Fibroblast of villous mesenchyme (primary cell): ENCODE measurements at places on chromosomes 16 and 17.
A peak's percentile ranks its signal among the peaks of the same experiment; 100 is the strongest.

- no peak for DNase-seq
These were observed 10.7 kb upstream of the PRPF8 start for GRCh38 chr17:1695365-1695764.

GRCh38 chr16:57372372-57373116 is at the start of gene CX3CL1:
Gene CX3CL1, plus strand, starts transcription at chr16:57372490. Its CDS starts 79 bp downstream, at chr16:57372569.
- DNase-seq: peak; percentile 50

DNA sequence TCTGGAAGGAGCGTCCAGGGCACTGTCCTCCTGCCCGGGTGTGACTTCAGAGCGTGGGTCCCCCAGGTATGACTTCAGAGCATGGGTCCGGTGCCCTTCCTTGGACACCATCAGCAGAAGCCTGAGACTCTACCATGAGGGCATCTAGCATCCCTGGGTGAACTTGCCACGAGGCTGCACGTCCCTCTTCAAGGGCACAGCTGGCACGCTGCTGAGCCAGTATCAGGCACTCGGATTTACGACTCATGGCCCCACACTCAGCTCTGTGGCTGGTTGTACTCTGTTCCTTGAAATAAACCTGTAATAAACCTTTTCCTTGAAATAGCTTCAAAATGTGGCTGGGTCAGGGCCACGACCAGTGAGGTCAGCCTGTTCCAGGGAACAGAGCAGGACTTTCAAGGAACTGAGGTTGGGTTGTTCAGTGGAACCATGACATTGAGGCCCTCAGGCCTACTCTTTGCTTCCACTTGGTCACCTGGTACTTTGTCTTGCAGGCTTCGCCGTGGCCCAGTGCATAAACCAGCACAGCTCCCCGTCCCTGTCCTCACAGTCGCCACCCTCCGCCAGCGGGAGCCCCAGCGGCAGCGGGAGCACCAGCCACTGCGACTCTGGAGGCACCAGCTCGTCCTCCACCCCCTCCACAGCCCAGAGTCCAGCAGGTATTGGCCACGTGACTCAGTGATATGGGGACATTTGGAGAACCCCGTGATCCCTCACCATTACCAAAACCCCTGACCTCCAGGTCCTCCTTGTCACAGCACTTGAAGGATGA is 89.9 kb downstream of the SOCS1 start:
- no peak for DNase-seq

DNA sequence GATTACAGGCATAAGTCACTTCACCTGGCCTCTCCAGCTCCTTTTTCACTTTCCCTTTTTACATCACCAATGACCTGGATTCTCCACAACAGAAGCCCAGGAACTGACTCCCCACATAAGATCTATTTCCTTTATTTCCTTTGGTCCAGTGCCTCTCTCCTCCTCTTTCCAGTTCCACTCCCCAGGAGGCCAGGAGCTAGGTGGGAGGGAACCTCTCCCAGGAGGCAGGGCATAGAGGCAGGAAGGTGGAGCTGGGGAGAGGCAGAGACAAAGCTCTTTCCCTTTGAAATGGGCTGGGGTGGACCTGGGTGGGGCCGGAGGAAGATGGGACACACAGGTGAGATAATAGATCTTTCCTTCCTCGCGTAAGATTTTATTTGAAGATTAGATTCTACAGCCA is 318.3 kb upstream of the TNRC6C start:
- no peak for DNase-seq

DNA sequence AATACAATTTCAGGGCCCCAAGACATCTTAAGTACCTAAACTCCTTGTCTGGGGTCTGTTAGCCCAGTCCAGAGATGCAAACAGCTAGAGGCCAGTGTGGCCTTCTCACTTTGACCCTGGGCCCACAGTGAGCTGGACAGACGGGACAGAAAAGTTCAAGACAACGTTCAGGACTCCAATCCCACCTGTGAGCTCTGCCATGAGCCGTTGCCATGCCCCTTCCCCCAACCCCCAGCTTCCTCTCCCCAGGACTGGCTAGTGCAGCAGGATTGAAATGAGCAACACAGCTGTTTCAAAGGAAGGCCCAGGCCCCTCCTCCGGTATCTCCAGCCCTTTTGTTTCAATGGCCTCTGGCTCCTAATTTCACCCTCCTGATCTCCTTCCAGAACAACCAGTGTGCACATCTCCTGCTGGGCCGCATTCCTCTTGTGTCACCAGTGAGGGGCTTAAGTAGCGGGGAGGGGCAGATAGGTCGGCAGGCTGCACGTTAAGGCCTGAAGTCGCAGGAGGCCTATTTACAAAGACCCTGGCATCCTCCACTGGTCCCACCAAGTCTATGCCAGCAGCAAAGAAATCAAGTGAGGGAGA is 11.3 kb downstream of the AXIN2 start:
- no peak for DNase-seq
